ENCODE measurements at places on chromosomes 11 and 22. TPM values are rescaled to one million over a fixed set of nuclear protein-coding genes. Genes with fewer than 3 reads are reported as not detected.

The JAML gene
- 73.7 TPM for total RNA-seq

The OR4C46 gene
- not detected for total RNA-seq

The OR8D4 gene
- total RNA-seq: not detected

The NOX4 gene
- total RNA-seq: not detected

The LIPT2 gene
- total RNA-seq: 2.6 TPM

The APOL4 gene
- total RNA-seq: 1.8 TPM

The OR10S1 gene
- not detected for total RNA-seq

The DUSP18 gene
- total RNA-seq: 11.2 TPM

The OR8G1 gene
- total RNA-seq: not detected

Data from T-helper 2 cell treated with Interferon-gamma antibody and Interleukin-4, amounts not matched to agents 100 ng/mL and 5 ng/mL, for 36 hours (primary cell).